Osteocyte (in vitro differentiated cells): ENCODE measurements at places on chromosomes 1 and 21. TPM values are rescaled to one million over a fixed set of nuclear protein-coding genes. Genes with fewer than 3 reads are reported as not detected.
A peak's percentile ranks its signal among the peaks of the same experiment; 100 is the strongest.

The SPATA45 gene
- not detected in 2 replicates for total RNA-seq

The CD84 gene
- not detected in 2 replicates for total RNA-seq

The LIPI gene
- total RNA-seq, result not detected in 2 replicates

The CCDC190 gene
- total RNA-seq, result 1.1 and 1.8 TPM in 2 replicates

The GIPC2 gene
- total RNA-seq, result 0.08 TPM in 2 replicates

The NHLH1 gene
- 0.16 and 0.31 TPM in 2 replicates for total RNA-seq

- no peaks in the 10 kb centered on the region for H3K4me1 ChIP-seq
- no peaks in the 10 kb centered on the region for H3K27me3 ChIP-seq
- no peak overlapping the region for H3K27ac ChIP-seq
- no peak overlapping the region for H3K4me3 ChIP-seq
Observed at GRCh38 chr1:194318790-194319280, 1132.4 kb upstream of the B3GALT2 start.

- no peak overlapping the region for H3K27ac ChIP-seq
- peaks cover 50% of the 10 kb centered on the region for H3K27me3 ChIP-seq
- peaks cover under 1% of the 10 kb centered on the region for H3K4me1 ChIP-seq
- H3K36me3 ChIP-seq, result no peaks in the 10 kb centered on the region
Observed at GRCh38 chr1:117611894-117612483, 6.1 kb downstream of the TENT5C start.

DNA sequence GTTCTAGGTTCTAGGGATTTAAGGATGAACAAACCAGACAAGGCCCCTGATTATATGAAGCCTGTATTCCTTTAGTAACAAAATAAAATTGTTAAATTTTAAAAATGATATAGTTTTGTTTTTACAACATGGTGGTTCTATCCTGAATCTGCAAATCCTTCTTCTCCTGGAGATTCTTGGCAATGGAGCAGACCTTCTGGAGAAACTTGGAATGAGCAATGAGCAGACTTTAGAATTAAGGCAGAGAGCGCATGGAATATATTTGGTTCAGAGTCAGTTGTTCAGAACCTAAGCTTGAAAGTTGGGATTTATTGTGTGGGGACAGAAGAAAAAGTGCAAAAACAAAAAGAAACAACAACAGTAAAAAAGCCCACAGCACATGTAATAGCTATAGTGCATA lies 381.1 kb downstream of the ADGRL2 start:
- H3K4me3 ChIP-seq, result no peak overlapping the region
- no peak overlapping the region for H3K27ac ChIP-seq
- no peaks in the 10 kb centered on the region for H3K36me3 ChIP-seq
- peaks cover 13% of the 10 kb centered on the region for H3K4me1 ChIP-seq
- no peaks in the 10 kb centered on the region for H3K27me3 ChIP-seq

- H3K27ac ChIP-seq, result no peak overlapping the region
- H3K27me3 ChIP-seq, result no peaks in the 10 kb centered on the region
- DNase-seq, result no peak
Observed at GRCh38 chr1:94951046-94951445, 24.1 kb upstream of the CNN3 start.

- H3K27ac ChIP-seq, result no peak overlapping the region
- peaks cover 42% of the 10 kb centered on the region for H3K4me1 ChIP-seq
- H3K36me3 ChIP-seq, result no peaks in the 10 kb centered on the region
- H3K27me3 ChIP-seq, result no peaks in the 10 kb centered on the region
- peak overlapping the region; percentile 86 for H3K4me3 ChIP-seq
Observed at GRCh38 chr1:54888080-54888733, 1.2 kb upstream of the DHCR24 start.

GRCh38 chr1:3651930-3652547 lies at the start of gene TP73:
TP73 (plus strand) TSS chr1:3652516; CDS start chr1:3682366, 29,850 bp downstream.
- peaks cover 1% of the 10 kb centered on the region for H3K36me3 ChIP-seq
- DNase-seq, result peak; percentile 84
- H3K27me3 ChIP-seq, result peaks cover 52% of the 10 kb centered on the region
- peaks cover 21% of the 10 kb centered on the region for H3K4me1 ChIP-seq
- no peak within 1 kb of the TSS for H3K27ac ChIP-seq

GRCh38 chr1:48784301-48784700 lies 7.6 kb upstream of the BEND5 start:
- no peaks in the 10 kb centered on the region for H3K4me1 ChIP-seq
- no peaks in the 10 kb centered on the region for H3K27me3 ChIP-seq
- no peak overlapping the region for H3K4me3 ChIP-seq
- H3K27ac ChIP-seq, result no peak overlapping the region

DNA sequence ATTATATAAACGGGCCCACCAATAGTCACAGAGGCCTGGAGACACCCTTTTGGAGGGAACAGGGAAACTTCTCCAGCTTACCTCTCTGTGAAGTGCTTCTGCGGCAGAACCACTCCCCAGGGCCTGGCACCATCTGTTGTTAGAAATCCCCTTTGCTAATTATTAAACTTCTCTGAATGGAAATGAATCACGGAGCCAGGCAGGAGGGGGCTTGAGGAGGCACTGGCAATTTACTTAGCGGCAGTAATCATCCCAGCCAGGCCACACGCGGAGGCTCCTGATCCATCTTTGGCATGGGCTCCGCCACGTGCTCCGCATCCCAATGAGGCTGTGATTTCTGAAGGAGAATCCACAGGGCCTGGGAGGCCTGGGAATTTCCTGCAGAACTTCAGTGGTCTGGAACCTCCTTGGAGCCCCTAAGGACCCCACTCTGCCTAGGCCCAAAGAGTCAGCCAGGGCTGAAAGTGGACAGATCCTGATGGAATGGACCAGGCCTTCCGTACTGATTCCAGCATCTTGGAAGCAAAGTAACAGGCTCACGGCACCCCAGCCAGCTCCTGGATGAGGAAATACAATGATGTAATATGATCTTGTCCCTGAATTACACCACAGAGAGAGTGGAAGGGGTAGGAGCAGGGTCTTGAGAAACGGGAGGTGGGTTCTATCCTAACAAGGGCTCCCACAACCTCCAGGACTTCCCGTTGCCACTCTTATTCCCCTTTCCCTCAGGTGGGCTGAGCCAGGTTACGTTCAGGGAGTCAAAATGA lies 62.3 kb downstream of the GRIK3 start:
- no peak overlapping the region for H3K27ac ChIP-seq
- no peaks in the 10 kb centered on the region for H3K36me3 ChIP-seq
- no peak for DNase-seq

DNA sequence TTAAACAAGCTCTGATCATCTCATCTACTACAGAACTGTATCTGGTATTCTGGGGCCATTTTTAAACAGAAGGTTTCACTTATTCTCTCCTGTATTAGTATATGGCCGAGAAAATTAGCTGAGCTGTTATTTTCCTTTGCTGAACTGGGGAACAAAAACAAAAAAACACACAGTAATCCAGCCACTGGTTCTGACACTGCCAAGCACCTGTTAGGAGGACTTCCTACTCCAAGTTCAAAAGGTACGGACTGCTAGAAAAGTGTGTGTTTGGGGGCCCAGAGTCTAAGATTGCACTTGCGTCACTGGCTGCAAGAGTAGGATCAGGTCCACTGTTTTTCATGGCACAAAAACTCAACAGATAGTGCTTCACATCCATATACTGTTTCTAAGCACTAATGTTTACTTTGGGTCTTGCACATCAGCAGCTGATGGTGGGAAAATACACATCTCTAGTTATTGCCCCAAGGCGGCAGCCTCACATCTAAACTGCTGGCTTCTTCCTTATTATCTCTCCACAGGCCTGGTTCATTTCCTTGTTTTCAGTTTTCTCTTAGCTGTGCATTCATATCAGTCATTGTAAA lies 226.1 kb downstream of the FGGY start:
- H3K36me3 ChIP-seq, result no peaks in the 10 kb centered on the region
- peak overlapping the region; percentile 7 for H3K27ac ChIP-seq
- H3K27me3 ChIP-seq, result no peaks in the 10 kb centered on the region
- H3K4me1 ChIP-seq, result peaks cover 47% of the 10 kb centered on the region

DNA sequence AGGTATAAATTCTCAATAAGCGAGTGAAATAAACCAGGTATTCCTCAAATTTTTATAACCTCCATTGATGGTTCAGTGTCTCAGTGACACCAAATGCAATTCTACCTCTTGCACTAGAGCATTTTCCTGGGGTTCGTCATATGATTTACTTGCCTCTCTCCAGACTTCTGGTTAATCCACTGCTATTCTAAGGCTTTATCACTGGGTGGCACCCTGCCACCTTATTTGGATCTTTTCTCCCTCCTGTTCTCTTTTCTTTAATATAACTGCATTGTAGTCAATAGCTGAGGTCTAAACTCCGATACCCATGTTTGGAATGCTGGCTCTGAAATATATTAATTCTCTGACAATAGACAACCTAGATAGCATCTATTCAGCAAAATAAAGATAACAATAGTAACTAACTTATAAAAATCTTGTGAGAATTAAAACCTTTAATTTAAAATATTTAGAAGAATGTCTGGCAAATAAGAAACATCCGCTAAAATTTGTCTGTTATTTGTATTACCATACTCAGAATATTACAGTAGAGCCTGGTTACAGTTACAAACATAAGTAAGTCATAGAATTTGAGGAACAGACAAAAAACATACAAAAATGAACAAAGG lies 436.4 kb downstream of the PLA2G4A start:
- H3K4me3 ChIP-seq, result no peak overlapping the region
- no peaks in the 10 kb centered on the region for H3K36me3 ChIP-seq
- no peaks in the 10 kb centered on the region for H3K4me1 ChIP-seq

- H3K36me3 ChIP-seq, result peaks cover 2% of the 10 kb centered on the region
- H3K27me3 ChIP-seq, result no peaks in the 10 kb centered on the region
- no peak overlapping the region for H3K27ac ChIP-seq
- H3K4me1 ChIP-seq, result peaks cover 26% of the 10 kb centered on the region
Observed at GRCh38 chr1:226001963-226002666, 3.0 kb upstream of the SDE2 start.

DNA sequence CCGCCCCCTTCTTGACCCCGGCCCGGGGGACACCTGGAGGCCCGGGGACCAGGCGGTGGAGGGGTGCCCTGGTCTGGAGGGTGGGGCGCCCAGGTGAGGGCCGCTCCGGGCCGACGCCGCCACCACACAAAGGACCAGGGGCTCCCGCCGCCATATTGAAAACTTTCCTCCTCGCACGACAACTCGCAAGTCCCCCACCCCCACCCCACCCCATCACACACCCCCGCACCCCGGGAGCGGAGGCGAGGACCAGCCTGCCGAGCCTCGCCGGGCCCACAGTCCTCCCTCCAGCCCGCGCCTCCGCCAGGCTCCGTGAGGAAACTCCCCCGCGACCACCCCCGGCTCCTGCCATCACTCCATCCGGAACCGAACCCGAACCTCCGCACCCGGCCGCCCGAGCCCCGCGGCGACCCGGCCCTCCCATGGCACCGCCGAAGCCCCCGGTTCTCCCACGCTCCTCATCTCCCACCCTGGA lies 733 bp downstream of the KDM5B start:
- H3K4me1 ChIP-seq, result peaks cover 62% of the 10 kb centered on the region
- H3K27me3 ChIP-seq, result no peaks in the 10 kb centered on the region
- H3K27ac ChIP-seq, result peak overlapping the region; percentile 64
- peak; percentile 84 for DNase-seq

DNA sequence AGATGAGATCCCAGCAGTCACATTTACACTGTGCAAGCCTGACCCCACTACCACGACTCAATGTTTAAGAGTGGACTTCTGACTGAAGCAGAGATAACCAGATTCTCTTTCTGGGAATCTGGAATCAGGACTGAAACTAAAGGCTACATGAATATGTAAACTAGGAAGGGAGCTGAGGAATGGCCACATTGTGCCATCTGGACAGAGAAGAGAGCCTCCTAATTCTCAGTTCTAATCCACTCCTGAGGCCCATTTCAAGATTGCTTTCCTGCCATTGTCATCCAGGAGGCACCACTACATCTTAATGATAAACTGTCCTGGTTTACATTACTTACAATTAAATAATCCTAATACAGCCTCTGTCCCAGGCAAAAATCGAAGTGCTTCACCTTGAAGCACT lies 6.5 kb downstream of the PAXBP1 start:
- no peaks in the 10 kb centered on the region for H3K27me3 ChIP-seq
- H3K36me3 ChIP-seq, result peaks cover 45% of the 10 kb centered on the region
- H3K4me1 ChIP-seq, result peaks cover 18% of the 10 kb centered on the region
- H3K27ac ChIP-seq, result no peak overlapping the region

DNA sequence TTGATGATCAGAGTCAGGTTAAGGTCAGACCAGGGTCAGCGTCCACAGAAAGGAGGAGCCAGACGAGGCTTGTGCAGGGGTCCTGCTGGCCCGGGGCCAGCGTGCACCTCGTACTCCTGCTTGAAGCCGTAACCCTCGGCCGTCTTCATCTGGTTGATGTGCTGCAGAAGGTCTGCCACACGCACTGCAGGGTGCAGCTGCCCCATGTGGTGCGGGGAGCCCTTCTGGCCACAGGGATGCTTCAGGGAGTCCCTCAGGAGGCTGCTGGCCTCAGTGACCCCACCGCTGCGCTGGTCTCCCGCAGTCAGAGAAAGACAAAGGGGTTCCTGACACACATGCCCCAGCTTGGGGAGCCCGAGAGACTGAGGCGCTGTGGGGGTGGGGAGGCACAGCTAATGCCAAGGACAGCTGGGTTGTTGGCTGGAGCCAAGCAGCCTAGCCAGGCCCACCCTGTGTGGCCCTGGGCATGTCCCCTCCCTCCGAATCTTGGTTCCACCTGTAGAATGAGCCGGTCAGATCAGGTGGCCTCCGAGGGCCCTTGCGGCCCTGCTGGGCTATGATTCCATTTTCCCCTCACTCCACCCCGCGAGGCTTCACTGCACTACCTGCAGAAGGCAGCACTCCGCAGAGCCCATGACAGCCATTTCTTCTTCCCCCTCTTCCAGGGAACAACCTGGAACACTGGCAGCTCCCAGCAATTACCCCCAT lies 251.9 kb downstream of the PTPRU start:
- H3K4me3 ChIP-seq, result no peak overlapping the region
- peak; percentile 73 for DNase-seq
- H3K27ac ChIP-seq, result no peak overlapping the region
- no peaks in the 10 kb centered on the region for H3K4me1 ChIP-seq
- H3K36me3 ChIP-seq, result no peaks in the 10 kb centered on the region

DNA sequence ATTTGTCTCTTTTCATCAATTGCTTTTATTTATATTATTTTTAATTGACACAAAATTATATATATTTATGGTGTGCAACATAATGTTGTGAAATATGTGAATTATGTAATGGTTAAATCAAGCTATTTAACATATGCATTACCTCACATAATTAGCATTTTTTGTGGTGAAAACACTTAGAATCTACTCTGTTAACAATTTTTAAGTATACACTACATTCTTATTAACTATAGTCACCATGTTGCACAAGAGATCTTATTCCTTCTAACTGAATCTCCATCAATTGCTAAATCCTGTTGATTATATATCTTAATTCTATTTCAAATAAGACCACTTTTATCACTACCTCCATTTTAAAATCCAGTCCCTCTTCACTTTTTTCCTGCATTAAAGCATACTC lies 42.5 kb downstream of the PLPPR5 start:
- H3K4me3 ChIP-seq, result no peak overlapping the region
